ENCODE measurements at places on chromosomes 1 and 21. TPM values are rescaled to one million over a fixed set of nuclear protein-coding genes. Genes with fewer than 3 reads are reported as not detected.

- H3K27ac ChIP-seq: no peak overlapping the region
- no peaks in the 10 kb centered on the region for H3K4me1 ChIP-seq
- no peak for DNase-seq
Observed at GRCh38 chr1:230787471-230787870, 40.3 kb downstream of the CAPN9 start.

DNA sequence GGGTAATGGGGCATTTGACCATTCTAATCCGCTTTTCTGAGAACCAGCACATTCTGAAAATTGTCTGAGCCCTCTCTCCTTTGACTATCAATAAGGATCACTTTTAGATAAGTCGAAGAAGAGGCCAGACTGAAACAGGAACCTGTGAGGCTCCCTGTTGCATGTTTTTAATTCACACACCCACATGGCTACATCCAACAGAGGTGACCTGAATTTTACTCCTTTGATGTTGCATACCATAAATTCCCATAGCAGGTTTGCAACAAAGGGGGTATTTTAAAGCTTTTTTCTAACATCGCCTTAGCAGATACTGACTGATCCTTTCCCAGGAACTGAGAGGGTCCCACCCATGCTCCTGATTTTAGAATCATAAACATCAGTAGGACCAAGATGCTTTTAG is 450.8 kb downstream of the USP25 start:
- no peak for DNase-seq
- no peaks in the 10 kb centered on the region for H3K4me1 ChIP-seq
- H3K27ac ChIP-seq: no peak overlapping the region
- no peaks in the 10 kb centered on the region for H3K36me3 ChIP-seq
- H3K4me3 ChIP-seq: no peak overlapping the region

DNA sequence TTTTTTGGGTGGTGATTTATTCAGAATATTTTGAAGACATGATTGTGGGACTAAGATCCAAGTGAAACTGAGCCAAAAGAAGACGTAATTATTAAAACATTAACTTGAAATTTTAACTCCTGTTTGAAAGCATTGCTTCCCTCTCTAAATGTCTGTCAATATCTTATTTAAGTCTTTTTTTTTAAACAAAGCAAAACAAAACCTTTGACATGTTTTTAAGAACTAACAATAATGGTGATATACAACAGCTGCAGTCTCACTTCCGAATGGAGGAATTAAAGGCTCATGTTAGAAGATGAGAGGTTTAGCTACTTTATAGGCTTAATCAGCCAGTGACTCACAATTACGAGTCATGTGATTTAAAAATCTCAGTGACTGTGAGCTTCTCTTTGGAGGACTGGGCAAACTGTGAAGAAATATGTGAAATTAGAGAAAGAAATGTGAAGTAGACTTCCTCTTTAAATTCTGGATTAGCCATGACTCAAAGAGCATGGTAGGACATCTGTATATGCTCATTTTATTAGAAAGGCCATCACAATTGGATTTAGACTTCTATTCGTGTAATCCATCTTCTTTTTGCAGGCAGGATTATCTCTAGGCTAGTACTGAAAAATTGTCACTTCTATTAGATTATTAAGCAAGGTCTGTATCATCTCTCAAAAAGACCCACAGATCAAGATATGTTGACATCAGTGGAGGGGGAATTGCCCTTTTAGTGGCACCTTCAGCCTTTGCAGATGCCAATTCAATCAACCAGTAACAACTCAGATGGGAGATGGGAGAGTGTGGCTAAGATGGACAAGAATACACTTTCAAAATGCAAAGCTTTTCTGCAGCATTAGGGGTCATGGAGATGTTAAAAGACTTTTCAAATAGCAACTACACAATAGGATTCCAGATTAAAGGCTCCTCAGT is 28.7 kb downstream of the KCNA3 start:
- H3K4me3 ChIP-seq: no peak overlapping the region
- H3K27ac ChIP-seq: peak overlapping the region; percentile 83
- peaks cover 46% of the 10 kb centered on the region for H3K4me1 ChIP-seq
- no peak for DNase-seq
- H3K27me3 ChIP-seq: no peaks in the 10 kb centered on the region

DNA sequence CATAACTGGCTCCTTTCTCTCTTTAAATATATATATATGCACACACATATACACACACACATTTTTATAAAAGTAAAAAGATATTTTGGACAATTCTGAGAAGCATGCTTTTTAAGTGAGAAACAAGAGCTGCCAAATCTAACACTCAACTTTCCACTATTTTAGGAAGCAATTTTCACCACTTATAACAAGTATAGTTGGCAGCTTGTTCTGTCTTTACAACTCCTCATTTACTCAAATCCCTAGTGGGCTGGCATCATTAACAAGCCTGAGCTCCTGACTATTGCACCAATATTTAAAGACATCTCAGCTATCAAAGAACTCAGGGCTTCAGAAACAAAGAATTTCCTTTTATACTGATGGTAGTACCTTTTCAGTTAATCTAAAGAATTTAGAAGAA is 76.6 kb downstream of the RAB3GAP2 start:
- no peaks in the 10 kb centered on the region for H3K27me3 ChIP-seq
- no peak overlapping the region for H3K4me3 ChIP-seq
- peaks cover 19% of the 10 kb centered on the region for H3K36me3 ChIP-seq
- H3K4me1 ChIP-seq: no peaks in the 10 kb centered on the region
- no peak overlapping the region for H3K27ac ChIP-seq
- no peak for DNase-seq

- no peaks in the 10 kb centered on the region for H3K36me3 ChIP-seq
- no peaks in the 10 kb centered on the region for H3K4me1 ChIP-seq
- H3K4me3 ChIP-seq: no peak overlapping the region
Observed at GRCh38 chr1:68314151-68314780, 81.9 kb upstream of the WLS start.

Gene DMBX1
- total RNA-seq: 0.10 TPM

GRCh38 chr21:15543473-15543872 is 186.3 kb upstream of the USP25 start:
- no peak overlapping the region for H3K4me3 ChIP-seq
- peaks cover 1% of the 10 kb centered on the region for H3K27me3 ChIP-seq
- H3K27ac ChIP-seq: no peak overlapping the region
- no peak for DNase-seq

Gene SLC19A2
- total RNA-seq: 5.1 TPM

DNA sequence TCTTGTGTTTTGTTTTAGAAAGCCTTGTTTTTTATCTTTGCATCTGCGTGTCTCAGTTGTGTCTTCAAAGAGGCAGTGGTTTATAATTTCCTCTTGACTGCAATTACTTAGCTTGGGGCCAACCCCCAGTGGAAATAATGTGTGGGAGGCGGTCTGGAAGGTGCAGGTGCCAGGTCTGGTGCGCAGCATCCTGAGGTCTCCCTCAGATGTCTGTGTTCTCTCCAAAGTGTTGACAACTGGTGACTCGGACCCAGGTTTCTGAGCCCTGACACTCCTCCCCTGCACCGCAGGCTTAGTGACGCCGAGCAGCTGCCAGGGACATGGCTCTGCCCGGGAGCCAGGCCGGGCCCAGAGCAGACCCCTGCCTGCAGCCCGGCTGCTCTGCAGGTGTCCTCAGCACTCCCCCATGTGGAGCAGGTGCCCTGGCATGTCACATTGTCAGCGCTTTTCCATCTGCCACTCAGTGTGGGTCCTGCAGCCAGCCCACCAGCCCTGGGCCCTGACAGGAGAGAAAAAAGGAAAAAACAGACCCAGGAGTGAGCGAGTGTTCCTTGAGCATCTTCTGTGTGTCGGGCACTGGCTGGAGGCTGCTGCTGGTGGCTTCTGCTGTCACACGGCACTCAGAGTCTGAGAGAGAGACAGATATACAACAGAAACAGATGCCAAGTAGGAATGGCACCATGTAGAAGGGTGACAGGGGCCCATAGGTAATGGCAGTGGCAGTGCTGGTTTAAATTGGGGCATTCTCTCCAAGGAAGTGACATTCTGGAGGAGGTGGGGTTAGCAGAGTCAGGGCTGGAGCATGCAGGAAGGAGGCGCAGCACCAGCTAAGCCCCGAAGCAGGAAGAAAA is 24.8 kb upstream of the SELENON start:
- peaks cover 80% of the 10 kb centered on the region for H3K4me1 ChIP-seq
- DNase-seq: peak; percentile 91
- H3K36me3 ChIP-seq: peaks cover 46% of the 10 kb centered on the region

Gene AMY1C
- total RNA-seq: not detected

- H3K27me3 ChIP-seq: no peaks in the 10 kb centered on the region
- H3K27ac ChIP-seq: no peak overlapping the region
- H3K4me1 ChIP-seq: peaks cover 29% of the 10 kb centered on the region
- H3K36me3 ChIP-seq: peaks cover 34% of the 10 kb centered on the region
Observed at GRCh38 chr1:227753999-227754711, 18.9 kb downstream of the SNAP47 start.

DNA sequence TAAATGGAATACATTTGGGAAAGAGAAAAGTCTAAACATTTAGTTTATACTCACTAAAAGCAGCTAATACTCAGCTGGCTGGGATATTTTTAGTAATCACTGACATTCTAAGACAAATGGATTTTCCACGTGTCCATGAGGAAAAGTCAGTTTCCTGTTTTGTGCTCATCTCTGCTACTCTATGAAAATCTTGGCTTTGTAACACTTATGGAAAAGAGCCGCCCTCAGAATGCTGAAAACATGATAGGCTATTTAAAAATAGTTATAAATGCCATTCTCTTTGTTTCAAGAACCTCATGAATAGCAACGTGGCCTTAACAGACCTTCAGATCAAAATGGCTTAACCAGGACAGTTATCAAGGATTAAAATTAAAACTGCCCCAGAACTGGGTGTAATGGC is 29.9 kb downstream of the MRAP start:
- no peaks in the 10 kb centered on the region for H3K4me1 ChIP-seq
- DNase-seq: no peak
- no peaks in the 10 kb centered on the region for H3K27me3 ChIP-seq
- H3K4me3 ChIP-seq: no peak overlapping the region

- no peaks in the 10 kb centered on the region for H3K36me3 ChIP-seq
- DNase-seq: no peak
- no peak overlapping the region for H3K4me3 ChIP-seq
Observed at GRCh38 chr1:83574791-83575190, 424.1 kb downstream of the TTLL7 start.

DNA sequence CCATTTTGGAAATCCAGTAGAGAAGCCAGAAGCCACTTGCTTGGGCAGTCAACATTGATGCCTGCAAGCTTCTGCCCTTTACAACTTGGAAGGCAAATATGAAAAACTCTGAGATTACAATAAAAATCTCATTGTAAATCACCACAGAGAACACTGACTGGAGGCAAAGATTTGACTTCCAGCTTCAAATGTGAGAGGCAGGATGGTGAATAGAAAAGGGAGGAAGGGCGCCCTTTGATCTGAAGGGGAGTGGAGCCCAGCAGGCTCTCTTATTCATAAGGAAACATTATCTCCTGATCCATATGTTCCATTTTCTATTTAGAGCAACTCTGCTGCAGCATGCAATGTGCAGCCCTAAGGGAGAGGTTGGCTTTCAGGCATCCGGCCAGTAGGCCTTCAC is 348.3 kb downstream of the AJAP1 start:
- H3K27ac ChIP-seq: no peak overlapping the region
- H3K4me1 ChIP-seq: no peaks in the 10 kb centered on the region
- no peaks in the 10 kb centered on the region for H3K36me3 ChIP-seq
- no peak overlapping the region for H3K4me3 ChIP-seq
- no peaks in the 10 kb centered on the region for H3K27me3 ChIP-seq

DNA sequence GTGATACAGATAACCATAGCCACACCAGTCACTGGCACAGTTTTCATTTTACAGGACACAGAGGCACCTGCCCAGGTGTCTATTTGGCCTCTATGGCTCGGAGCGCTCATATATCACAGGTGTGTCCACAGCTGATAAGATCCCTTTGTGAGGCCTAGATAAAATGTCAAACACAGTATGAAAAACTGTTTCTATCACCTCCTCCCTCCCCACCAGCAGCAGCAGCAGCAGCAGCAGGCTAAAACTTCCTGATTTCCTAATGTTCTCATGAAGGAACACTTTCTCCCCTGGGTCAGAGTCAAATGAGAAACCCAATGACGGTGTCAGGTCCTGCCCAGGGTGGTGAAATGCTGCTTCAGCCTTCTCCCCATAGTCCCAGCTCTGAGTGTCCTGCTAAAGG is 24.4 kb downstream of the ELAPOR1 start:
- H3K27me3 ChIP-seq: no peaks in the 10 kb centered on the region
- no peak for DNase-seq
- H3K27ac ChIP-seq: no peak overlapping the region
- H3K36me3 ChIP-seq: no peaks in the 10 kb centered on the region
- H3K4me3 ChIP-seq: no peak overlapping the region

Gene S100A1
- total RNA-seq: not detected

- no peak overlapping the region for H3K4me3 ChIP-seq
- peaks cover 19% of the 10 kb centered on the region for H3K36me3 ChIP-seq
- peaks cover 27% of the 10 kb centered on the region for H3K4me1 ChIP-seq
- DNase-seq: peak; percentile 89
- H3K27me3 ChIP-seq: no peaks in the 10 kb centered on the region
- H3K27ac ChIP-seq: no peak overlapping the region
Observed at GRCh38 chr1:160830321-160831153, 32.1 kb downstream of the CD244 start.

Gene LYPLA2
- total RNA-seq: 73.2 TPM

Gene SELE
- not detected for total RNA-seq

Gene FAM229A
- total RNA-seq: 8.5 TPM

Gene POLR3C
- 38.7 TPM for total RNA-seq

Gene SPRR2A
- not detected for total RNA-seq

DNA sequence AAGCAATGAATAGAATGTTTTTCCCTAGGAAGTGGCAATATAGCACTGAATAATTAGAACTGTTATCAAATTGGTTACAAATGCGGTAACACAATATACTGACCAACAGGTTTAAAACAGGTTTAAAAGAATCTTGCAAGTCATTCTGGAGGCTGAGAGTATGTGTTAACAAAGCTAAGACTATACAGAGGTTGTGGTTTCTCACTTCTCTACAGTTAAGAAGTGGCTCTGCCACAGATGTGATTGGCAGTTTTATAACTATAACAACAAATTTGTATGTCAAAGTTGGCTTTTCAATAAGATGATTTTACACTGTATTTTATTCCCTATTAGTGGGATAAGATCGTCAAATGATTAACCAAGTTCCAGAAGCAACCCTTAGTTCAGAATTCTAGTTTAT is 7.1 kb downstream of the ANGEL2 start:
- H3K36me3 ChIP-seq: peaks cover 69% of the 10 kb centered on the region
- H3K4me1 ChIP-seq: peaks cover 35% of the 10 kb centered on the region
- no peak for DNase-seq
- H3K27me3 ChIP-seq: no peaks in the 10 kb centered on the region
- H3K27ac ChIP-seq: no peak overlapping the region

GRCh38 chr1:231972111-231972445 is 345.5 kb downstream of the DISC1 start:
- peaks cover 8% of the 10 kb centered on the region for H3K36me3 ChIP-seq
- H3K4me3 ChIP-seq: no peak overlapping the region
- DNase-seq: no peak
- H3K27me3 ChIP-seq: no peaks in the 10 kb centered on the region
- no peak overlapping the region for H3K27ac ChIP-seq

DNA sequence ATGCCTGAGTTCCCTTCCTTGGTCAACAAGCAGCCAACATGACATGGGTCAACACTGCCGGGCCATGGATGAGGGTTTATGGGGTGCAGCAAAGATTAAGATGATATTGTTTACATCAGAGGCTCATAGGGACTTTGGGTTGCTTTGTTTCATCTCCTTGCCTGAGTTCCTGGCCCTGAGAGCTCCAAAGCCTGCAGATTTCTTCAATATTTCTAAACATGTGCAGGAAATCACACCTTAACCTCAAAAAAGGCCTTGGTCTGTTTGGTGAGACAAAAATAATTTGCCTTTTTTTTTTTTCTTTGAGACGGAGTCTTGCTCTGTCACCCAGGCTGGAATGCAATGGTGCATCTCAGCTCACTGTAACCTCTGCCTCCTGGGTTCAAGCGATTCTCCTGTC is 876 bp downstream of the SLAMF8 start:
- peaks cover 22% of the 10 kb centered on the region for H3K36me3 ChIP-seq
- H3K27me3 ChIP-seq: peaks cover 31% of the 10 kb centered on the region
- H3K4me1 ChIP-seq: peaks cover 55% of the 10 kb centered on the region
- H3K27ac ChIP-seq: peak overlapping the region; percentile 75

Measured in activated CD4-positive, alpha-beta T cell treated with anti-CD3 and anti-CD28 coated beads, Interleukin-2, amount 10 ng/mL, durations not matched to agents 7 days and 5 days (primary cell).